ENCODE measurements at places on chromosomes 12 and 14. TPM values are rescaled to one million over a fixed set of nuclear protein-coding genes. Genes with fewer than 3 reads are reported as not detected.

GRCh38 chr12:57046086-57046791, 3.7 kb downstream of the MYO1A start:
- DNase-seq, result no peak

DNA sequence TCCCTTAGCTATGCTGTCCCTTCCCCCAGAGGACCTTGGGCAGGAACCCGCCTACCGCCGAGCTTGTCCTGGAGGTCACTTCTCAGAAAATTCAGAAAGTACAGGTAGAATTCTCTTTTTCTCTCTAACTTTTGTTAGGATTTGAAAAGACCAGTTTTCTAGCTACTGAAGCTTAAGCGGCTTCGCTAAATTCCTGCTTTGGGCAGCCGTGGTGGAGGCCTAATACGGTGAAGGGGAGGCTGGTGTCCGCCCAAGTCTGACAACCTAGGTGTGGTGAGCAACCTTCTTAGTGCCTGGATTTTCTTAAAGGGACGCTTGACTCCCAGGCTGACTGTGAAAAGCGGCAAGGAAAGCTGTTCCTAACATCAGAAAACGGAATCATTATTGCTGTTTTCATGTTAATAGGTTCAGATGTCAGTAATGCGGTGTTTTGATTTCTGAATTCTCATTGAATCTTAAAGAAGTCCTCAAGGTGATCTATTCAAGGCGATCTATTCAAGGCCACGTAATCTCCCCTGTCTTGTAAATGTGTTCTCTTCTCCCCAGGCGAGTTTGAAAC, 835 bp downstream of the FGD4 start:
- no peak for DNase-seq

DNA sequence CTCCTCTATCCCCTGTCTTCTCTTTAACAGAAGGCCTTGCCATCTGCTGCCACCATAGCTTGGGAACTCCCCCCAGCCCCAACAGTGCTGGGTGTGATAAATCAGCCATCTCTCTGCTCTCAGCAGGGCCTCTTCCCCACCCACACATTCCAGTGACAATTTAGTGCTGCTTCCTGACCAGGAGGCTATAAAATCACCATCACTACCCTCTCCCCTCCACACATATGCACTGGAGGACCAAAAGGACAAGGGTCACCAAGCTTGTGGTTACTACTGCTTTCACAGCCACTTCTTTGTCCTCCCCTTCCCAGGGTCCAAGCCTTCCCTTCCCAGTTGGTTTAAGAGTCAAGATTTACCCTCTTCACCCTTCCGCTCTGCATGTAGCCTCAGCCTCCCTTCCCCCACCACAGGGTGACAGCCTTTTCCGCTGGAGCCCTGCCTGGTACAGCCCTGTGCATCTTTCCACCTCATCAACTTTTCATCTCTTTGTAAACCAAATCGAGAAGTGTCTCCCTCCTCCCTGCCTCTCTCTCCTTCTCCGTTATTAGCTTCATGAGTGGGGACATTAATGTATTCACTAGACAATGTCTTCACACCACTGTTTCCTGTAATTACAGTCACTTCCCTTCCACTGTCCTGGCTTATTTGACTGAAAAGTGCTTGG, 9.4 kb downstream of the PSMB5 start:
- no peak for DNase-seq

Gene YEATS4
- 55.6 TPM for total RNA-seq

Gene STX2
- 19.4 TPM for total RNA-seq

Gene CCDC198
- 19.4 TPM for total RNA-seq

Gene CABP1
- total RNA-seq, result not detected

Gene TSHR
- not detected for total RNA-seq

Gene LRP6
- 15.2 TPM for total RNA-seq

Measured in kidney epithelial cell (primary cell).